Stimulated activated CD8-positive, alpha-beta memory T cell treated with anti-CD3 and anti-CD28 coated beads, Interleukin-7, amount 100 ng/mL, for 24 hours (primary cell): ENCODE measurements at places on chromosomes 4 and X.

GRCh38 chrX:12974796-12975669 lies at the start of gene TMSB4X:
TSS of gene TMSB4X (plus strand) at chrX:12975110.
- no peak for DNase-seq

DNA sequence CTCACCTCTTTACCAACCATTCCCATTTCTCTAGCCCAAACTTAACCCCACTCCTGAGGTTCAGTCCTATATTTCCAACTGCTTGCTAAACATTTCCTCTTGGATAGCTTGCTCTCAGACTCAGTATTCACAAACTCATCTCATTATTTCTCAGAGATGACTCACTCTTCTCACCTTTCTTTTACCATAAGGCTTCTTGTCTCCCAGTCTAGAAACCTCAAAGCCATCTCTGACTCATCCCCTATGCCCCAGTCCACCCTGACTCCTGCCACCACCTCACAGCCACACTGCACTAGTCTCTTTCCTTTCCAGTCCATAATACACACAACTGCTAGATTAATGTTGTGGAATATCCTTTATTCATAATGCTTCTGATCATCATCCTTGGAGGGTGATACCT lies 4.8 kb downstream of the FRMPD3 start:
- DNase-seq = no peak

DNA sequence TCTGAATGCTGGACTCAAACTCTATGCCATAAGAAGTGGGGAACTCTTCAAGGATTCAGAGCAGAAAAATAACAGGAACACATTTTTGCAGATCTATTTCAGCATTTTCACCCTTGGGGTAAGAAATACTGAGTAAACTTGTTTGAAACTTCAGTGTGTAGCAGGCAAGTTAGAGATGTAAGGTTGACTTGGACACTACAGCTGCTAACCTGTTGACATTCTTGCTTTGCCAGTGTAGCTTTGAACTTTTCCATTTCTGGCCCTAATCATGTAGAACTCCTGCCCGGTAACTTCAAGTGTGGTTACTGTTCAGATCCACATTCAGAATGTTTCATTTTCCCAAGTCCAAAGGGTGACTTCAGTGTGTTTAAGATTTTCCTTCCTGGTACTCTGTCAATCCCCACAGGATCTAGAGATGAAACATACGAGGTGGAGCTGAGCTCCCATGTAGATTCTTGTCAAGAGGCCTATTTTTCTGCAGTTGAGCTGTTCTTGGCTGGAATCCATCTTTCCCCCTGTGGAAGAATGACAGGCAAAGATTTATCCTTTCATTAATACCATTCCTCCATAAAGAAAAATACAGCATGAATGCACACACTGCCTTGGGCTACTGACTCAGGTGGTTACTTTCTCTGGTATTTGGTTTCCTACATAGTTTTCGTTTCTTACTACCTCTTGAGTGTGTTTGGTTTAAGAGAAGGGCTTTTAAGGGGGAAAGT lies 34.1 kb downstream of the FHDC1 start:
- DNase-seq = no peak

DNA sequence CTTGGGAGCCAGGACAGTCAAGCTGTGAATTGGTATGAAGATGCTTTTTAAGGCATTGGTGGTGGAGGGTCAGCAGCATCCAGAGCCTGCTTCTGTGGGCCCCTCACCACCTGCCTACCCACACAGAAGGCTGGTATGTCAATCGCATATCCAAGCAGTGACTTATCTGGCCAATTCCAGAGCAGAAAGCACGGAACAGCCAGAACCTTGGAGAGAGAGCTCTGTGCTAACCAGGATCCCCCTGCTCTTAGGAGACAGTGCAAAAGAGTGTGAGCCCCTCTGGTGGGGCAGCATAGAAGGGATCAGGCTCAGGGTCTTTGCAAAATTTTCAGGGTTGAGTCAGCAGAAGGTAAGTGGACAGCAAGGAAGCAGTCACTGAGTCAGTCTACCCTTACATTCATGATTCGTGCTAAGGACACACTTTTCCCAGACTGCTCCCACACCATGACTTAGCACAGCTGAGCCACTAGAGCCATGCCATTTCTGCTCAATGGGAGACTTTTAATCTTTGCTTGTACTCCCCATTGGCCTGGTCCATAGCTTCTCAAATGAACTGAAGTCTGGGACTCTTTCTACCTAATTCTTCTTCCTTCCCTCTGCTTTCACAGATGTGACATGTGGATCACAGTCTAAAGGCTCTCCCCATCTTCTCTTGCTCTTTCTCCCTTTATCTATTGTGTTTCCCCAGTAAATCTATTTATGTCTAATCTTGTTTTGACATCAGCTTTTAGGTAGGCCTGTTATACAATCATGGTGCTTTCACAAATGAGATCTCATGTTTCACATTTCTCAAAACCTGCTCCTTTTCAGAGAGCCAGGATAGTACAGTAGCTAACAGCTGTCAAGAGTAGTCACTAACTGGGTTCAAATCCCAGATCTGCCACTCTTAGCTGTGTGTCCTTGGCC lies 20.0 kb downstream of the MORF4L2 start:
- DNase-seq = no peak

DNA sequence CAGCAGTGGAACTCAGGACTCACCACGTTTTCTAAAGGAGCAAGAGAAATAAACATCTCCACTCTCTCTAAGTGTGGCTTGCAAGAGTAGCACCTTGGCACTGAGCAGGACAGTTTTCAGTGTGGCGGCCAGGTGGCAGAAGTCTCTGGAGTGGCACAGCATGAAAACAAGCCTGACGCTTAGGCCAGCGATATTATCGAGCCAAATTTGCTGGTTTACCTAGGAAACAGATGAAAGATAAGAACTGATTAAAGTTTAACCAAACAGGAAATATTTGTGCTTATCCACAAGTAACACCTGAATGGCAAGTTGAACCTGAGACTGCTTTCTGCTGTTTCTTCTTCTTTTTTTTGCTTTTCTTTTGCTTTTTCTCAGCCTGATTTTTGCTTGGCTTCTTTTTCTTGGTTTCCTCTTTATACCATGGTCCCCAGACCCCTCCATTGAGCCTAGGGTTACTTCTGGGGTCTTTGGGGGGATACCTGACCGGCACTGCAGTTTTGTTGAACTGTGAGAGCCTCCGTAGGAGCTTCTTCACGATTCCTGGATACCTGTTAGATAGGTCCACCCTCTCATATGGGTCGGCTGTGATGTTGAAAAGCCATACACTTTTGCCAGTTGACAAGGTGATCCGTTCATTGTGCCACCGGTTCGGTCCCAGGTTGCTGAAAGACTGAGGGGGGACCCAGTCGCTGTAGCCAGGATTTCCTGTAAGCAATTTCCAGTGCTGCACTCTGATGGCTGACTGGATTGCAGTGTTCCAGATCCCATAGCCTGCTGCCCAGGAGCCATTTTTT lies 77.3 kb downstream of the ARSJ start:
- DNase-seq = peak; percentile 9
